Activated CD4-positive, alpha-beta memory T cell treated with anti-CD3 and anti-CD28 coated beads for 36 hours (primary cell): ENCODE measurements at places on chromosomes 6 and 20.

GRCh38 chr6:106469882-106470281 lies 109.4 kb downstream of the CRYBG1 start:
- no peak for DNase-seq
- H3K36me3 ChIP-seq = no peaks in the 10 kb centered on the region
- H3K27me3 ChIP-seq = peaks cover 12% of the 10 kb centered on the region
- H3K27ac ChIP-seq = no peak overlapping the region
- no peak overlapping the region for H3K4me3 ChIP-seq

DNA sequence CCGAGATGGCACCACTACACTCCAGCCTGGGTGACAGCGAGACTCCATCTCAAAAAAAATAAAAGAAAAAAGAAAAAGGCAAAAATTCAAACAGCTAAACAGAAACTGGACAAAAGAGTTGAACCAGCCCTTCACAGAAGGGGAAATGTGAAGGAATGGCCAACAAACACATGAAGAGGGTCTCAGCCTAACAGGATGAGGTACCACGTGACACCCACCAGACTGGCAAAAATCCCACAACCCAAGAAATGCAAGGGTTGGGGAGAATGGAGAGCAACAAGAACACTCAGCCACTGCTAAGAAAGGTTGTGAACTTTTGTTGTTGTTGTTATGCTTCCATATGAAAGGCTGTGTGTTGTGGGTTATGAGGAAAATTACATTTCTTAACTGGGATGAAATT lies 357.7 kb downstream of the PREX1 start:
- no peaks in the 10 kb centered on the region for H3K36me3 ChIP-seq
- no peaks in the 10 kb centered on the region for H3K27me3 ChIP-seq
- no peak overlapping the region for H3K27ac ChIP-seq
- no peak overlapping the region for H3K4me3 ChIP-seq

DNA sequence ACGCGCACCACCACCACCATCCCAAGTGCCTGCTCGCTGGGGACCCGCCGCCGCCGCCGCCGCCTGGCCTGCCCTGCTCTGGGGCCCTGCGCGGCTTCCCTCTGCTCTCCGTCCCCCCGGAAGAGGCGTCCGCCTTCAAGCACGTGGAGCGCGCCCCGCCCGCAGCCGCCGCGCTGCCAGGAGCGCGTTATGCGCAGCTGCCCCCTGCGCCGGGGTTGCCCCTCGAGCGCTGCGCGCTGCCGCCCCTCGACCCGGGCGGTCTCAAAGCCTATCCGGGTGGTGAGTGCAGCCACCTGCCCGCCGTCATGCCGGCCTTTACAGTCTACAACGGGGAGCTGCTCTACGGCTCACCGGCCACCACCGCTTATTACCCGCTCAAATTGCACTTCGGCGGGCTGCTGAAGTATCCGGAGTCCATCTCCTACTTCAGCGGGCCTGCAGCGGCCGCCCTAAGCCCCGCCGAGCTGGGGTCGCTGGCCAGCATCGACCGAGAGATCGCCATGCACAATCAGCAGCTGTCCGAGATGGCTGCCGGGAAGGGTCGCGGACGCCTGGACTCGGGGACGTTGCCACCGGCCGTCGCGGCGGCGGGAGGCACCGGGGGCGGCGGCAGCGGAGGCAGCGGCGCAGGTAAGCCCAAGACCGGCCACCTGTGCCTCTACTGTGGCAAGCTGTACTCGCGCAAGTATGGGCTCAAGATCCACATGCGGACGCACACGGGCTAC lies 7.2 kb downstream of the PRDM13 start:
- H3K4me1 ChIP-seq = peaks cover 25% of the 10 kb centered on the region
- H3K4me3 ChIP-seq = peak overlapping the region; percentile 62
- DNase-seq = peak; percentile 48
- H3K27me3 ChIP-seq = peaks cover 76% of the 10 kb centered on the region

DNA sequence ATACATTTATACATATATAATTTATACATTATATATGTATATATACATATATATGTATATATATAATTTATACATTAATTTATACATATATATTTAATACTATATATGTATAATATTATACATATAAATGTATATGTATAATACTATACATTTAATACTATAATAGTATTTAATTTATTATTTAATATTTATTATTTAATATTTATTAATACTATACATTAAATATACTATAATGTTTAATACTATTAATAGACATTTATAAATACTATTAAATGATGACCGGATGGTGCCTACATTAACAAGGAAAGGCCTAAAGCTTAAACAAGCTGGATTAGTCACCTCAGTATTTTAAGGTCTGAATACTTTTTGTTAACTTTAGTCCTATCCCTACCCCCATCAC lies 145.9 kb upstream of the HTR1E start:
- no peaks in the 10 kb centered on the region for H3K4me1 ChIP-seq
- no peak for DNase-seq
- H3K27me3 ChIP-seq = no peaks in the 10 kb centered on the region
- H3K27ac ChIP-seq = no peak overlapping the region
- no peak overlapping the region for H3K4me3 ChIP-seq
- H3K36me3 ChIP-seq = no peaks in the 10 kb centered on the region

DNA sequence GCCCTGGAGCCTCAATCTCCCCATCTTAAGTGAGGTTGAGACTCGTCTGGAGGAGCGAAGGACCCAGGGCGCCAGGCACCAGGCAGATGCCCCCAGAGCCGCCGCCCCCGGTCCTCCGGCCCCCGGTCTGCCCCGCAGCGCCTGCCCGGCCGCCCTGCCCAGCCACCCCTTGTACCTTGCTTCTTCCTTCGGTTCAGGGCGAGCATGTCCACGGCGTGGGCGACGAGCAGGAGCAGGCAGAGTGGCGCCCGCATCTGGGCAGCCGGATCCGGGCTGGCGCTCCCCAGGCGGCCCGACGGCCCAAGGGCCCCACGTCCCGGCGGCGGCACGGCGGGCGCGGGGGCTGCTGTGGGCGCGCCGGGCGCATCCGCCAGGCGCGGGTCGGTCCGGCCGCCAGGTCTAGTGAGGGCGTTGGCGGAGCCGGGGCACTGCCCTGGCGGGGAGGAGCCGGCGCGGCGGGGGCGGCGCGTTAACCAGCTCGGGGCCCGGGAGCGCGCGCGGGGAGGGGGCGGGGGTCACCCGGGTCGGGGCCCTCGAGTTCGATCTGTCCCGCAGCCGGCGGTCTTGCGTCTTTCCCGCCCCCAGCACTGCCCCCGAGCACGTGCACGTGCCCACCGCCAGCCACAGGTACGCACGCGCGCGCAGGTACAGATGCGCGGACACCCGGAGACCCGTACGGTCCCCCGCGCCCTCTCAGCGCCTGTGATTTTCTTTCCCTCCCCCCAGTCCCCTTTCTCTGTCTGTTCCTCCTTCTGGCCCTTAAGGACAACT lies at the start of gene RSPO4:
Gene RSPO4 (minus strand): TSS at position 401 of the 771 bp plus-strand sequence. CDS start 147 bp downstream, at position 254.
- DNase-seq = no peak
- peaks cover 42% of the 10 kb centered on the region for H3K27me3 ChIP-seq
- no peaks in the 10 kb centered on the region for H3K36me3 ChIP-seq
- H3K4me1 ChIP-seq = peaks cover 6% of the 10 kb centered on the region
- H3K4me3 ChIP-seq = peak within 1 kb of the TSS; percentile 23

DNA sequence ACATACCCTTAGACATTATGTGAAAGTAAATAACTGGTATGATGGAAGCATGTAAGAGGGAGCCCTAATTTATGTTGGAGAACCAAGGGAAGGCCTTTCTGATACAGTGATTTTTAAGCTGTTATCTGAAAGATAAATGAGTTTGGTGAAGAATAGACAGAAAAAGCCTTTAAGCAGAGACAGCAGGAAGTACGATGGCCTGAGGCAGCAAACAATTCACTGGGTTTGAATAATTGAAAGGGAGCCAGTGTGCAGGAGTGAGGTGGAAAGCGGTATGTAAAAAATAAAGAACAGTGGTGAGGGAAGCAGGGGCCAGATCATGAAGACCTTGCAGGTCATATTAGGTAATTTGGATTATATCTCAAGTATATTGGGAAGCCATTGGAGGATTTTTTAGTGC lies 4.1 kb upstream of the RAB23 start:
- no peak overlapping the region for H3K4me3 ChIP-seq
- peaks cover 1% of the 10 kb centered on the region for H3K36me3 ChIP-seq
- no peak for DNase-seq

DNA sequence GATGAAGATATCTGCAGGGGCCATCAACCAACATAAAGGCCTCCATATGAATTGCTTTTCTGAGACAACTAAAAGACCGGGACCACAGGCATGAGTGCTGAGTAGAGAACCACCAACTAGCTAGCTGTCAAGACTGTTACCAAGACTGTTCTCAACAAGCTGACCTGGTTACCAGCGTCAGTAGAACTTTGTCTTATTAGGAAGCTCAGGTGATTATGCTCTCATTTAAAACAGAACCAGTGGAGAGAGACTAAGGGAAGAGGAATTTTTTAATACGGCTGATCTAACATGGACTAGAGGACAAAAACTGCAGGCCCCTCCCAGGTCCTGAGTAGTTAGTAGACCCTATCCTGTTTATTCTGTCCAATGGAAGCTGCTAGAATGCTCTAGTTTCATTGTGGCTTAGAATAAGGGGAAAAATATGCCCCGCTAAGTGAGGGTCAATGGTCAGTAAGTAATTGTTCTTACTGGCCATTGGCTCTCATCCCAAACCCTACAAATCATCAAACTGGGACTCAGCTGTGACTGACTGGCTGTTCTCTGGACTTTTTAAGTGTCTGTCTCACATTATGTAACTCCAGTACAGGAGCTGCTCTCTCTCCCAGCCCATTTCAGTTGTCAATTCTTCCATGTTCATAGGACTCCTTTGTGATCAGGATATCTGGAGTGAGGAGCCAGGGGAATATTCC lies 3.8 kb upstream of the DYNLRB1 start:
- no peak overlapping the region for H3K27ac ChIP-seq
- H3K27me3 ChIP-seq = no peaks in the 10 kb centered on the region
- peaks cover 17% of the 10 kb centered on the region for H3K4me1 ChIP-seq
- no peak for DNase-seq

DNA sequence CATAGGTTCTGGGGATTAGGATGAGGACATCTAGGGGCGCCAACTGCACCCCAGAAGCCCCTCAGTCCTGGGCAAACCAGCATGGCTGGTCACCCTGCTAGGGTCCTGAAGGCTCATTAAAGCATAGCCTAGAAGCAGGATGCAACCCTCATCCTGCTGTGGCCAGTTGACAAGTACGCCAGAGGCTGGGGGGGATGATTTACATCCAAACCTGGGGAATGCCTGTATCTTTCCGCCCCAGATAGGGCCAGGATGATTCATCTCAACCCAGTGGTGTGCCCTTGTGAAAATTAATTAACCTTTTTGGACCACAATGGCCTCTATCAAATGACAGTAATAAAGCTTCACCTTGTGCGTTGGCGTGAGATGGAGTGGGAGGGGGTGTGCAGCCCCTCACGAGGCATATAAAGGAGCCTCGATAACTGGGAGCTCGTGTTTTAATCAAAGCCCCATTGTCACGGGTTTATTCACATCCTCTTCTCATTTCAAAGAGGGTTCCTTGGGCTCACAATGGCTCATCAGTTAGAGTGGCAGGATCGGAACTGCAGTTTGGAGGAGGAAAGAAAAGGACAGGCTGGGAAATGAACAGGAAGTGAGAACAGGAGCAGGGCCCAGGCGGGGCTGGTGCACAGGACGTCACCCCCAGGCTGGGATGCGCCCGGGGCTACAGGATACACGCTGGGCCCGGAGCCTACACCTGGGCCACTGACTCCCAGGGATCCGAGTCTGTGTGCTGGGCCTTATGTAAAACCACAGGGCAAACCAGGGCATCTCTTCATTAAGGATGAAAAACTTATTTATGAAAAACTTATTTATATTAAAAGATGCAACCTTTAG lies 121.8 kb upstream of the PHACTR3 start:
- H3K36me3 ChIP-seq = no peaks in the 10 kb centered on the region
- no peak overlapping the region for H3K27ac ChIP-seq
- H3K27me3 ChIP-seq = peaks cover 21% of the 10 kb centered on the region
- no peak for DNase-seq
- H3K4me1 ChIP-seq = no peaks in the 10 kb centered on the region

DNA sequence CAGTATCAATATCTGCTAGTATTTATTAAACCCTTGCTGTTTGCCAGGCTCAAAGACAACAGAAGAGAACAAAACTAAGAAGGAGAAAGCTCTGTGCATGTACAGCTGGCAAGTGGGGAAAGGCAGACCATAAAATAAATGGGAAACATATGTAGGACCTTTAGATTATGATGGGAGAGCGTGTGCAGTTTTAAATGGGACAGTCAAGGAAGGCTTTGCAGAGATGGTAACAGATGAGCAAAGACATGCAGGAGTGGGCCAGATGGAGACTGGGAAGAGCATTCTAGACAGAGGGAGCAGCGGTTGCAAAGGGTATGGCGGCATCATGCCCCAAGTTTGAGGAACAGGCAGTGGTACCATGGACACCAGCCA lies 260.0 kb downstream of the NRN1 start:
- H3K4me1 ChIP-seq = no peaks in the 10 kb centered on the region
- no peak overlapping the region for H3K4me3 ChIP-seq
- no peak for DNase-seq
- H3K36me3 ChIP-seq = peaks cover 8% of the 10 kb centered on the region
- H3K27me3 ChIP-seq = no peaks in the 10 kb centered on the region
- H3K27ac ChIP-seq = no peak overlapping the region

DNA sequence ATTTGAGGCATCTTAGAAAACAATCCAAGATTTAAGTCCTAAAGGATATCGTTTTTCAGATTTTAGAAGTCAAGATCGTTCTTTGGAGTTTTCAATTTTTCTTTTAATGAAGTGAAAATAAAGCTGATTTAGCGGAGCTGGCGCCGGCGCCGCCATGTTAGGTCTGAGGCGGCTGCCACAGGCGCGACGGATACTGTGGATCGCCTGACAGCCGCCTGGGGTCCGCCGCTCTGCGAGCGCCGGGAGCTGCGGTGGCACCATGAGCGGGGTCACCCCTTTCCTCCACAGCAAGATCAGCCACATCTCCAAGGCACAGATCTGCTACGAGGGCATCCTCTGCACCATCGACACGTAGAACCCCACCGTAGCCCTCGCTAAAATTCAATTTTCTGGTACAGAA lies 247.2 kb downstream of the GJA1 start:
- no peaks in the 10 kb centered on the region for H3K4me1 ChIP-seq
- no peak overlapping the region for H3K4me3 ChIP-seq
- no peaks in the 10 kb centered on the region for H3K27me3 ChIP-seq

- no peaks in the 10 kb centered on the region for H3K36me3 ChIP-seq
- no peaks in the 10 kb centered on the region for H3K4me1 ChIP-seq
- no peak overlapping the region for H3K4me3 ChIP-seq
- no peak for DNase-seq
- peaks cover 7% of the 10 kb centered on the region for H3K27me3 ChIP-seq
- H3K27ac ChIP-seq = no peak overlapping the region
Observed at GRCh38 chr20:18263723-18264122, 24.6 kb upstream of the ZNF133 start.

- no peak overlapping the region for H3K4me3 ChIP-seq
- H3K27me3 ChIP-seq = no peaks in the 10 kb centered on the region
- no peaks in the 10 kb centered on the region for H3K4me1 ChIP-seq
- DNase-seq = no peak
- no peak overlapping the region for H3K27ac ChIP-seq
Observed at GRCh38 chr6:81023007-81023582, 729.4 kb downstream of the TENT5A start.

- H3K36me3 ChIP-seq = no peaks in the 10 kb centered on the region
- no peak overlapping the region for H3K4me3 ChIP-seq
- no peaks in the 10 kb centered on the region for H3K4me1 ChIP-seq
Observed at GRCh38 chr6:64255000-64255399, 619.4 kb downstream of the PHF3 start.

- no peak overlapping the region for H3K4me3 ChIP-seq
- no peaks in the 10 kb centered on the region for H3K4me1 ChIP-seq
- H3K27ac ChIP-seq = no peak overlapping the region
- no peaks in the 10 kb centered on the region for H3K27me3 ChIP-seq
Observed at GRCh38 chr6:145621776-145622175, 113.5 kb downstream of the EPM2A start.

GRCh38 chr20:32400476-32400875 lies 42.3 kb downstream of the ASXL1 start:
- H3K4me3 ChIP-seq = no peak overlapping the region
- H3K27ac ChIP-seq = no peak overlapping the region
- H3K36me3 ChIP-seq = peaks cover 27% of the 10 kb centered on the region
- no peak for DNase-seq
- H3K27me3 ChIP-seq = no peaks in the 10 kb centered on the region
